ENCODE measurements at places on chromosomes 7 and 10.

GRCh38 chr10:21511946-21512572, 13.4 kb downstream of the SKIDA1 start:
- no peak for DNase-seq

- DNase-seq: peak; percentile 16
These were observed 241.5 kb downstream of the PHTF2 start for GRCh38 chr7:78039790-78040776.

- no peak for DNase-seq
These were observed 397.3 kb downstream of the TYW1 start for GRCh38 chr7:67393903-67394302.

- no peak for DNase-seq
These were observed 191.3 kb upstream of the AGK start for GRCh38 chr7:141359740-141360415.

GRCh38 chr10:102596506-102596971, 47.7 kb upstream of the TRIM8 start:
- DNase-seq: no peak

DNA sequence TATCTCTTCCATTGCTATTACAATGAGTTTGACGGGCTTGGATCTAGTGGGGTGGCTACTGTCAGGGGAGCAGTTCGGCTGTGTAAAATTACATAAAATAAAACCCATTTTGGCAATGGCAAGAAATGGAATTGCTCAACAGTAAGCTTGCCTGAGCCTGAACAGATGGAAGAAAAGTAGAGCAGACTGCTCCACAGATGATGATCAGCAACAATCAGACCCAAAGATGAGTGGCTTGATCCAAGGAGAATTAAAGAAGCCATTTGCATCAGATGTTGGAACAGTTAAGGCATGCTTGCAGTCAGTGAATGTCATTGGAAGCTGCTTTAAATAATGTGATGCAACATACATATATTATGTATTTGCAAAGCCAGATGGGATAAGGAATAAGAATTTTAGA, 256.6 kb upstream of the SMIM30 start:
- no peak for DNase-seq
